NCI-H2107 (cell line): ENCODE measurements at places on chromosomes 7 and 10.

GRCh38 chr10:70360215-70360614 is 22.2 kb downstream of the LRRC20 start:
- no peak for DNase-seq

- no peak for DNase-seq
These were observed 692 bp downstream of the CARD11 start for GRCh38 chr7:3042861-3043489.

GRCh38 chr10:105210546-105210945 is 569.5 kb downstream of the SORCS3 start:
- no peak for DNase-seq

- DNase-seq: no peak
These were observed 5.5 kb downstream of the PRKAR2B start for GRCh38 chr7:107049971-107050532.

- DNase-seq: no peak
These were observed 27.4 kb upstream of the FXYD4 start for GRCh38 chr10:43344051-43344450.

GRCh38 chr10:31083765-31084184 is 52.1 kb upstream of the ZNF438 start:
- peak; percentile 3 for DNase-seq

DNA sequence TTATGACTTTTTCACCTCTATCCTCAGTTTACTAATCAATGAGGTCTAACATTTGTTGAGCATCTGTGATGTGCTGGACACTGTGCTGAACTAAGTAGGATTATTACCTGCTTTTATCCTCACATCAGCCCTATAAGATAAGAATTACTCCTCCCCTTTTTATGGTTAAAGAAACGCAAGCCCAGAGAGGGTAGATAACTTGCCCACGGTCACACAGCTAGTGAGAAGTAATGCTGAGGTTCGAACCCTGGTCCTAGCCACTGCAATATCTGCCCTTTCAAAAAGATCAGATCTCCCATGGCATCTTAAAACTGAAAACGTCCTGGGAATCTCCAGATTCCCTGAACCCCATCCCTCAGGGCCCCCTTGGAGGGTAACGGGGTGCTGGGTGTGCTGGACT is 118.3 kb downstream of the C10orf105 start:
- DNase-seq: no peak

GRCh38 chr10:37488792-37489657 is 363.6 kb downstream of the ANKRD30A start:
- no peak for DNase-seq

- DNase-seq: no peak
These were observed 95.0 kb downstream of the UBE3C start for GRCh38 chr7:157233677-157234076.

DNA sequence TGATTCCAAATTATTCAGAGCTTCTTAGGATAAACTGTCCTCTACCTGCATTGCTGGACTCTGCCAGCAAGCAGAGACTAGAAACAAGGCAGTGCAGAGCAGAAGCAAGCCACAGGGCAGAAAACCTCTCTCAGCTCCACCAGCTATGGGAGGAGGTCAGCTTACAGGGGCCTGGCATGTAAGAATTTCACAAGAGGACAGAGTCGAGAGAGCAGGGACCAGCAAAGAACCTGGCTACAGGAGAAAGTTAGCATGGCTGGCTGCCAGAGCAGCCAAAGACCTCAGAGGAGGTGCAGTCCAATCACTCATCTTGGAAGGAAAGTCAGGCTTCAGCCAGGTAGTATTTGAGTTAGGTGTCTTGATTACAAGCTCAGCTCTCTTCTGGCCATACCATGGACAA is 62.9 kb downstream of the ENO4 start:
- DNase-seq: no peak

DNA sequence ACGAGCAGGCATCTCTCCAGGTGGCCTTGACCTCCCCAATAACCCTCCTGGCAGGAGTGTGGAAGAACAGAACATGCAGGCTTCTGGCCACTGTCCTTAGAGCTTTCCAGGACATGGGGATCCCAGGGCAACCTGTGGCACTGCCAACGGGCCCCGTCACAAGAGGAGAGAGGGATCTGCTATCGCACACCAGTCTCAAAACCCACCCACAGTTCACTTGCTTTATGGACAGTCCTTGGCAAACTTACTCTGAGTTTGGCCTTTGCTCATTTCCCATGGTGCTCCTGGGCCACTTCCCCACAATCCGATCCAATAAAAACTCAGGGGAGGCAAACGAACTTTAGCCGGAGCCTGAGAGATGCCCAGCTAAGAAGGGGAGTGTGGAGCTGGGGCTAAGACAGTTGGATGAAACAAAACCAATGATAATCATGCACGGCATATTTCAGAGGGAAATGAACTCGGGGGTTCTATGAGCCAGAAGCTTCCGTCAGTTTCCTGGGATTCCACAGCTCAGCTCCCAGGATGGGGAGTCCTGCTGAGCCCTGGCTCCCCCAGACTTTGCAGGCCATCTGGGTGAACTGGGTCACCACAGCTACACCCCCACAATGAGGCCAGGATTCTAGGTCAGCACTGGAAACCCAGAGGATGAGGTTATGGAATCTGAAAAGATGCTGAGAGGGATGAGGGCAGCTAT is 158.4 kb downstream of the NEURL1 start:
- DNase-seq: no peak

- DNase-seq: no peak
These were observed 179.8 kb upstream of the CSTF2T start for GRCh38 chr10:51879238-51879637.

GRCh38 chr7:112699725-112700513 is 90.3 kb downstream of the TMEM168 start:
- no peak for DNase-seq

- no peak for DNase-seq
These were observed 5.7 kb upstream of the GOT1 start for GRCh38 chr10:99435986-99436638.

GRCh38 chr10:17453035-17453372 is 1.4 kb downstream of the ST8SIA6 start:
- DNase-seq: no peak

GRCh38 chr7:2624293-2624886 is 7.4 kb upstream of the TTYH3 start:
- DNase-seq: no peak

GRCh38 chr10:69438536-69439349 is 12.5 kb upstream of the TSPAN15 start:
- DNase-seq: no peak

- no peak for DNase-seq
These were observed 52.3 kb downstream of the TPST1 start for GRCh38 chr7:66257481-66257880.

GRCh38 chr7:2204446-2204845 is 28.3 kb downstream of the MAD1L1 start:
- no peak for DNase-seq

- no peak for DNase-seq
These were observed 38.5 kb upstream of the EBF3 start for GRCh38 chr10:130002606-130003005.

GRCh38 chr10:3045471-3046209 is 21.7 kb upstream of the PFKP start:
- no peak for DNase-seq

DNA sequence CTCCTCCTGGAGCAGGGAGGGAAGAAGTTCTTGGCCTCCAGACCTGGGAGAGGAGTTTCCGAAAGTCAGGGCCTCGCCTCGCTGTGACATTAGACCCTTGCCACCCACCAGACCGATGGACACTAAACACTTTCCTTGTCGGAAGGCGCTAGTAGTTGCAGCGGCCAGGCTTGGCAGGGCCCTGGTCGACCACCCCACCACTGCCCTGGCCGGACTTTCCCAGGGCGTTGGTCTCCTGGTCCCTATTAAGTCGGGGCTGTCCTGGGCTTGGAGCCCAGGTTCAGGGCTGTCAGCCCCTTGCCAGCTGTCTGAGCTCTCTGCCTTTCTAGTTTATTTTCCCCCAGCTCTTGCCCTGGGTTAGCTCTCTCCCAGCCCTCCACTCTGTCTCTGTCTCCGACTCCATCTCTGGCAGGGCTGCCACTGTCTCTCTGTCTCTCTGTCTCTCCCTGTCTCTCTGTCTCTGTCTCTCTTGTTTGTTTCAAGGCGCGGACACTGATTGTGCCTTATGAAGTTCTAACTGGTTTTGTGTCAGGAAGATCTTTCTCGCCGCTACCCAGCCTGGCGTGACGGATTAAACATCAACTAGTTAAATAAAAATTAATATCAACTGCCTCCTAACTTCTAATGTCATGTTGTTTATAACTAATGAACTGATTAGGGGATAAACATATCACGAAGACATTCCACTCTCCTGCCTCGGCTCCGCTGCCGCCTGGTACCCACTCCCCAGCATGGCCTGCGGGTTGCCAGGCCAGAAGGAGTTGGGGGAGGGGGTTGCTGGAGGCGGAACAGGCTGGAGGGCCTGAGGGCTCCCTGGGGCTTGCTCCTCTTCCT is 13.8 kb upstream of the PAX2 start:
- DNase-seq: no peak

DNA sequence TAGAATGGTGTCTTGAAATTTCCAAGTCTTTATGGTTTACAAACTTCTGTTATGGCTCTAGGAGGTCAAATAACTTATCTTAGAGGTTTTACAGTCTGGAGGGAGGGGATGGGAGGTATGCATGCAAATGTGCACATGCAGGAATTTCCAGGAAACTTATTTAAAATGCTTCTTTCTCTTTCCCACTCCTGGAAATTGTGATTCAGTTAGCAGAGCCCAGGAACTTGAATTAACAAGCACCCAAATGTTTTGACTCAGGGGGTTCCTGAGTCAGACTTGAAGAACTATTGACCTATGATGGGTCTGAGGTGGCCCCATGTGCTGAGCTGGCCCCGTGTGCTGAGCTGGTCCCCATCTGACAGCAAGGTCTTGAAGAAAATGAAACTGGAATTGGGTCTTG is 669.4 kb downstream of the INHBA start:
- no peak for DNase-seq

GRCh38 chr10:8041284-8041991 is 13.1 kb upstream of the GATA3 start:
- no peak for DNase-seq

GRCh38 chr7:121037957-121038716 is 49.6 kb downstream of the CPED1 start:
- DNase-seq: no peak

DNA sequence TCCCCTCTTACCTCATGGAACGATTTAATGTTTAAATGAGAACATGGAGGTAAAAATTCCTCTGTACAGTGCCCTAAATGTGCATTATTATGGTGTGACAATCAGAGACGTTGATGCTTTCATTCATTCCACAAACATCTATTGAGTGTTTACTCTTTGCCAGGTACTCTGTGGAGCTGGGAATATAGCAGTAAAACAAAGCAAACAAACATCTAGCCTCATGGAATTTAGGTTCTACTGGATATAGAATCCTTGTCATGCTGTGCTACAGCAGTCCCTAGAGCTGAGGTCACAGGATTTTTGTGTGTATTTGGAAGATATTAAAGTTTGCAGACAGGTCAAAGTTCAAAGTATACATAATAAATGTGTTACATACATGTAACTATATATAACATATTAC is 140.7 kb downstream of the CUBN start:
- DNase-seq: no peak

DNA sequence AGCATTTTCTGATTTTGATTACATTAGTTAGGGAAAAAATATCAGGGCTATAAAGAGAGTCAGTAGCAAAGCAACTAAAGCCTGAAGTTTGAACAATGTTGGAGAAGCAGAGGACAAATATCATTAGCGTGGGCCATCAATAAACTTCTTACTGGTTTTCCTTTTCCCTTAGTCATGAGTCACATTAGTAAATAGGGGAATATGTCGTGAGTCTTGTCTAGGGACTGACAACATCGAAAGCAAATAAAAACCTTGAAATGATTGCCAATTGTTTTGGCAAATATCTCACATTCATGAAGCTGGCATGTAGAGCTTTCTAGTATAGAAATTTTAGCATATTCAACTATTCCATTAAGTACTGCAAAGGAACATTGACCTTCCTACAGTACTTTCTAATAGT is 806.0 kb upstream of the SORCS1 start:
- no peak for DNase-seq

DNA sequence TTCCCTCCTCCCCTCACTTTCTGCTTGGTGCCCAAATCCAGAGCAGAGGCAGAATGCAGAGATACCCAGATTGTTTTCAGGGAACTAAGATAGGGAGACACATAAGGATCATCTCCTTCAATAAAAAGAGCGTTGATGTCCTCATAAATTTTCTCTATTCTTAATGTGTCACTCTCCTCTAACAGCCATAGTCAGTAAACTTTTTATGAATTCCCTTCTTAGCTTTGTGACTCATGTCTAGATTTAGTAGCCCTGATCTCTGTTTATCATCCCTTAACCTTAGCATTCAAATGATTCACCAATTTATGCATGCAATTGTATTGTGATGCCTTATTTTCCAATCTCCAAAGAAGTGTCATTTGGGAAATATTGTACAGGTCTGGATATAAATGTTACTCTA is 995.5 kb upstream of the C7orf33 start:
- DNase-seq: no peak

DNA sequence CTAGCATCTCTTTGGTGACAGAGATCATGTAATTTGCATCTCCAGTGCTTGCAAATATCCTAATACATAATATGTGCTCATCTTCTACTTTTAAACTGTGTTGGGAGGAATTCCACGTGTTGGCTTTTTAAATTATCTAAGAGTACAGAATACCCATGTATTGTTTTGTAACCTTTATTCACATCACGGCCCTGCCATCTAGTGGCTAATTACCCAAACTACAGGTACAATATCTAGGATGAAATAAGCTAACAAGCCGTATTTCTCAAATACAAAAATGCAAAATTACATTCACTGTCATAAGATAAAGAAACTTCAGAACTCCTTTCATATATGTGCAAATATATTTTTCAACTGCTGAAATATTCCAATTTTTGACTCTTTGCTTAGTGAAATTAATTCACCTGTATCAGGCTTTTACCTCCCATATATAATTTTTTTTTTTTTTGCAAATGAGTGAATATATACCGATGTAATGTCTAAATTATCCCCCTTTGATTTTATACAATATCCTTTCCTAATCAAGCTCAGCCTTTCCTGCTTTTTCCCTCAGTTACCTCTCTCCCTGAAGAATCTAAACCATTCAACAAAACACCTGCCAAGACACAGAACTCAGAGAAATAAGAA is 30.3 kb upstream of the LSM8 start:
- no peak for DNase-seq

DNA sequence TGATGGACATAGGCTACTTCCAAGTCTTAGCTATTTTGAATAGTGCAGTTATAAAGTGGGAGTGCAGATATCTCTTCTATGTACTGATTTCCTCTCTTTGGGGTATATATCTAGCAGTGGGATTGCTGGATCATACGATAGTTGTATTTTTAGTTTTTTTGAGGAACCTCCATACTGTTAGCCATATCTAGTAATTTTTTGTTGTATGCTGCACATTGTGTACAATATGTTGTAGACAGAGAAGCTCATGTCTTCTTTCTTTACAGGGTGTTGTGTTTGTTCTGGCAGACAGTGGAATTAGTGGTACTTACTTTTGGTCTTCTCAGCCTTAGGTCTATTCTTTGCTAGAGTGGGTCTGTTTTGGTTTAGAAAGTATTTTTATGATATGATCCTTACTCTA is 13.7 kb upstream of the DIP2C start:
- no peak for DNase-seq
